Endodermal cell (in vitro differentiated cells): ENCODE measurements at places on chromosomes 12 and 14.
A peak's percentile ranks its signal among the peaks of the same experiment; 100 is the strongest.

DNA sequence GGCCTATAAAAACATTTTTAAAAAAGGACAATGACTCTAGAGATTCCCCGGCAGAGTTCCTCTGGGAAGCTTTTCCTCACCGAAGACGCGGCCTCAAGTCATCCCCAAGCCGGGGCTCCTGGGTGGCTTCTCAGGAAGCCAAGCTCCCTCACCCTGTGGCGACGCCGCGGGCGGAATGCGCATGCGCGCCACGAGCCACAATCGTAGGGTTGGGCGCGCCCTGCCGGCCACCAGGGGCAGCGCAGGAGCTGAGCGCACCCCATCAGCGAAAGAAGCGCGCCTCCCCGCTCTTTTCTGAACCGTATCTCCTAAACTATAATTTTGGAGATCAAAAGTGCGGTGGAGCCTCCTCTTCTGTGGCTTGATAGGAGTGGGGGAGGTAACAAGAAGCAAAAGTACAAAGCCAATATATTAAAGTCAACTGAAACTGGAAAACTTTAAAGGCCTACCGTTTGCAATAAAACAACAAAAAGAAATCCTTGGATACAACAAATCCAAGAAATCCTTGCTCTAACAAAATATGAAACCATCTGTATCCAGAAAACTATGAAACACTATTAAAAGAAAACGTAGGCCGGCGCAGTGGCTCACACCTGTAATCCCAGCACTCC, 17.4 kb upstream of the CHFR start:
- DNase-seq, result peak; percentile 96

DNA sequence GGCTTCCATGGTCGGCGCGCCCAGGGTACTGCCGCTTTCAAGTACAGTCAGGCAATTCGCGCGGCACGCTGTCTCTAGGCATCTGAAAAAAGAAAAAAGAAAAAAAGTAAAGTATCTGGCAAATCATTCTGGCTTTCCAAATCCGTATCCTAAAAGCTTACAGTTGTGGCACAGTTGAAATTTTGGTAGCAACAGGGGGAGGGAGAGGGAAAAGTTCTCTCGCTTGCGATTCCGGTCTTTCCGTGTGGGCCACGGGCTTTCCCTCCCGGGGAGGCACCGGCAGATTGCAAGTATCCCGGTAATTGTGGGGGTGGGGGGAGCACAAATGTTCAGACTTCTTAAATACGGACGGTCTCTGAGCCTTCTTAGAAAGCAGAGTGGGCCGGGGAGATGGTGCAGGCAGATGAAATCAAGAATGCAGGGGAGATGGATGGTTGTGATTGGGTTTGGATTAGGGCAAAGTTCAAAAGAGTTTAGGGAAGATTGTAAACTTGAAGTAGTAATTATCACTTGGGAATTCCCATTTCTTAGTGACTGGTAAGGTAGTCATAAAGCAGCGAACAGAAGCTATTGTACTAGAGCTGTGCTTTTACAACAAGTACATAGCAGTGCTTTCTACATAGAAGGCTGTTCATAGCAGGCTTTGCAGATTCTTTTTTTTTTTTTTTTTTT, 1.2 kb downstream of the SOCS2 start:
- peak; percentile 69 for DNase-seq

DNA sequence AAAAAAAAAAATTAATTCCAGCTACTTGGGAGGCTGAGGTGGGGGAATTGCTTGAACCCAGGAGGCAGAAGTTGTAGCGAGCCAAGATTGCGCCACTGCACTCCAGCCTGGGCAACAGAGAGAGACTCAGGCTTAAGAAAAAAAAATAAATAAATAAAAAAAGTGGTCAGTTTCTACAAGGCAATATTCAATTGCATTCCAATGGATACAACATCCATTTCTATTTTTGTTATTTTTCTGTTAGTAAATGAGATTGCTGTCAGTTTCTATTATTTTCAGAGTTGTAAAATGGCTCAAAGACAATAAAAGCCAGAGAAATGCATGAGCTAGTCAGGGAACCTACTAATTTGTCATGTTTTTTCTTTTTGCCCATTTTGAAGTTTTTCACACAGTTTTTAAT, 119.2 kb downstream of the PDE3A start:
- no peak for DNase-seq

DNA sequence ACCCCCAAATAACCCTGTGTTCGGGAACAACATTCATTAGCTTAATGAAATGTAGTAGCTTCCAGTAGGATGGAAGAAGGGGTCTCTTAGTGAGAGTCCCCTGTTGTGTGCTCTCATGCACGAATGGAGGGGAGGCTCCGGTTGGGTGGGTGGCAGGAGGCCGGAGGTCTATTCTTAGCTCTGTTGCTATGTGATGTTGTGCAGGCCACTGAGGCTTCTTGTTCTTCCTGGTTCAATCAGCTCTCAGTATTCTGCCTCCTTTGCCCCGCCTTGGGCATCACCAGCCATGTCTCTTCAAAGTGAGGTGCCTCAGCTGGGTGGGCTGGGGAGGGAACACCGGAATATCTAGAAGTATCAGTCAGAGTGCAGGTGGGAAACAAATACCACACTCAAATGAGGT, 50.8 kb downstream of the KCNA1 start:
- DNase-seq, result no peak

- DNase-seq, result no peak
These were observed 112.5 kb downstream of the MED13L start for GRCh38 chr12:116165036-116165425.
